ENCODE measurements at places on chromosomes 6 and 20.

GRCh38 chr6:7454696-7455358, 65.2 kb downstream of the RIOK1 start:
- no peak overlapping the region for H3K27ac ChIP-seq
- H3K36me3 ChIP-seq: no peaks in the 10 kb centered on the region
- H3K27me3 ChIP-seq: no peaks in the 10 kb centered on the region
- no peaks in the 10 kb centered on the region for H3K4me1 ChIP-seq
- no peak overlapping the region for H3K4me3 ChIP-seq

- DNase-seq: no peak
- H3K27ac ChIP-seq: peak overlapping the region; percentile 75
- H3K36me3 ChIP-seq: no peaks in the 10 kb centered on the region
- H3K4me1 ChIP-seq: peaks cover 42% of the 10 kb centered on the region
- no peaks in the 10 kb centered on the region for H3K27me3 ChIP-seq
These were observed 2.0 kb downstream of the ZBP1 start for GRCh38 chr20:57618091-57618763.

GRCh38 chr6:118764766-118765165, 113.4 kb upstream of the CEP85L start:
- no peak overlapping the region for H3K27ac ChIP-seq
- DNase-seq: no peak

GRCh38 chr6:73104921-73105320, 120.4 kb downstream of the KHDC1L start:
- H3K36me3 ChIP-seq: no peaks in the 10 kb centered on the region
- no peak overlapping the region for H3K27ac ChIP-seq
- H3K4me1 ChIP-seq: no peaks in the 10 kb centered on the region
- H3K27me3 ChIP-seq: no peaks in the 10 kb centered on the region

DNA sequence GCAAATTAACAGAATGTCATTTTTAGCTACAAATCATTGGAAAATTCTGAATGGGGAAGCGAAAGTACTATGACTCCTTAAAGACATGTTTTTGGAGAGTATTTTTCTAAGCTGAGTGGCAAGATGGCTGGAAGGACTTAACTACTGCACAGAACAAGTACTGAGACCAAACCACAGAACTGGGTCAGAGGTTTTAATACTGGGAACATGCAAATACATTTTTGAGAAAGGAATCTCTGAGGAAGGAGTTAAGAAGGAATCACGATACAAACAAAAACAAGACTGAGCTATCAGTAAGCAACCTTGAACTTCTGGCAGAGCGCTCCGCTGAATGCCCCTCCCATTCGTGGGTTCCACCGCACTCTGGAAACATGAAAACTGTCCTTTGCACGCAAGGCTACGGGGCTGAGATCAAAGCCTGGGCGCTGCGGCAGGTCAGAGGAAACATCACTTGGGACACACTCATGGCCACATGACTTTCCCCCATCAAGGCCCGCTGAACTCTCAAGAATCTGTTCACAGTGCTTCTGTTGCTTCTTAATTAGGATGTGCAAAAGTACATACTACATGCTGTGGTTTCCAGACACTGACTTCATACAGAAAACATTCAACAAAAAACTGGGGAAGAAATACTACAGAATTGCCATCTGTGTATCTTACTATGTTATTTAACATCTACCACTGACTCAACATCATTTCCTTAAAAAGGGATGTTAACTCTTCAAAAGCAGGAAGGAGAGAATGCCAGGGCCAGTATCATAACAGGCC, 27.8 kb downstream of the SLC23A2 start:
- peak overlapping the region; percentile 76 for H3K27ac ChIP-seq
- peaks cover 3% of the 10 kb centered on the region for H3K36me3 ChIP-seq
- H3K27me3 ChIP-seq: no peaks in the 10 kb centered on the region

- no peak overlapping the region for H3K27ac ChIP-seq
- no peaks in the 10 kb centered on the region for H3K27me3 ChIP-seq
- no peak for DNase-seq
- H3K4me1 ChIP-seq: no peaks in the 10 kb centered on the region
These were observed 594.7 kb upstream of the ADGRB3 start for GRCh38 chr6:68040312-68040778.

DNA sequence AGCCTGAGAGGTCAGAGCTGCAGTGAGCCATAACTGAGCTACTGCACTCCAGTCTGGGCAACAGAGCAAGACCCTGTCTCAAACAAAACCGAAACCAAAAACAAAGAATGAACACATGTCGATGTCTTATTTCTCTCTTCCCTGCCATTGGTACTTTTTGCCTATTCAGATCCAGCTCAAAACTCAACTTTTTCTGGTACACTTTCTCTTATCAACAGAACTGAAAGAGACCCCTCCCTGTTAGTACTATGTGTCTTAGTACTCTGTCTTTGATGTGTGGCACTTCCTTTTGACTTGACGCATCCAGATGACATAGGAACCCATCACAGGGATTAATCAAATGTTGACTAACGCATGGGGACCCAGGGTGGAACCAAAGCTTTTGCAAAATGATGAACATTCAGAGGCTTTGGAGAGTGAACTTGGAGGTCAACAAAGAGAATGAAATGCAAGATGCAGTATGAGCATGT, 44.8 kb downstream of the AKAP12 start:
- no peak overlapping the region for H3K27ac ChIP-seq
- H3K27me3 ChIP-seq: peaks cover 2% of the 10 kb centered on the region
- H3K4me3 ChIP-seq: peak overlapping the region; percentile 43
- peaks cover 6% of the 10 kb centered on the region for H3K4me1 ChIP-seq
- DNase-seq: no peak
- no peaks in the 10 kb centered on the region for H3K36me3 ChIP-seq

- DNase-seq: no peak
- H3K4me3 ChIP-seq: no peak overlapping the region
- H3K36me3 ChIP-seq: no peaks in the 10 kb centered on the region
- H3K27ac ChIP-seq: no peak overlapping the region
- no peaks in the 10 kb centered on the region for H3K4me1 ChIP-seq
- no peaks in the 10 kb centered on the region for H3K27me3 ChIP-seq
These were observed 68.7 kb downstream of the SYCP2 start for GRCh38 chr20:59864726-59865125.

- no peaks in the 10 kb centered on the region for H3K27me3 ChIP-seq
- 0 out of 2 replicates have a peak, but pooled peaks cover 3% of the 10 kb centered on the region for H3K4me1 ChIP-seq
- H3K4me3 ChIP-seq: no peak overlapping the region
- no peak overlapping the region for H3K27ac ChIP-seq
- no peak for DNase-seq
- H3K36me3 ChIP-seq: no peaks in the 10 kb centered on the region
These were observed 73.1 kb upstream of the C20orf144 start for GRCh38 chr20:33589059-33589458.

GRCh38 chr6:63352069-63352543, 32.3 kb upstream of the LGSN start:
- DNase-seq: peak; percentile 34
- no peaks in the 10 kb centered on the region for H3K36me3 ChIP-seq
- peak overlapping the region; percentile 95 for H3K27ac ChIP-seq
- no peaks in the 10 kb centered on the region for H3K27me3 ChIP-seq
- H3K4me1 ChIP-seq: peaks cover 11% of the 10 kb centered on the region

DNA sequence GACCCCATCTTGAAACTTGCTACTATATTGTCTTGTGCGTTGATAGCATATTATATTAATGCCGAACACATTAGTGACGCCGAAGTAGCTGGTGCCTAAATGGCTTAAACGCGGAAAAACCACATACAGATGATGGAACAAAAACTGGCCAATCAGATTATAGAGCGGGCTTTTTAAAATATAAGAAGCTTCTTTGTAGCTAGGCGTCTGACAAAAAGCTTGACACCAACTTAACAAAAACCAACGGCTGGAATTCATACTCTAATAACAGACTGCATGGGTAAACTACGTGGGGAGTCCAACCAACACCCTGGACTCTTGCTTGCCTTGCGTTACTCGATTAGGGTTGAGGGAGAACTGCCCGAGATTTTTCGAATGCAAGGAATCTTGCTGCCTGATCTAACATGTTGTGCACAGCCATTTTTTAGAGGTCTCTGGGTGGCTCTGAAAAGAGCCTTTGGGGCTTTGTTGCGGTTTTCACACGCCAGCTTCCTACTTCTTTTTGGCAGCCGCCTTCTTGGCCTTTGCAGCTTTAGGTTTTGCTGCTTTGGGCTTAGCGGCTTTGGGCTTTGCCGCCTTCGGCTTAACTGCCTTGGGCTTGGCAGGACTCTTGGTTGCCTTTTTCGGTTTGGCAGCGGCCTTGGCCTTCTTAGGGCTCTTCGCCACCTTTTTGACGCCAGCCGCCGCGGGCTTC, 45.7 kb downstream of the OR2B2 start:
- DNase-seq: peak; percentile 74
- peaks cover 33% of the 10 kb centered on the region for H3K4me1 ChIP-seq
- peak overlapping the region; percentile 67 for H3K4me3 ChIP-seq
- no peaks in the 10 kb centered on the region for H3K27me3 ChIP-seq
- H3K27ac ChIP-seq: peak overlapping the region; percentile 95

- no peak overlapping the region for H3K27ac ChIP-seq
- H3K36me3 ChIP-seq: peaks cover 27% of the 10 kb centered on the region
- H3K4me3 ChIP-seq: no peak overlapping the region
These were observed 75.8 kb downstream of the PREP start for GRCh38 chr6:105326833-105327770.

DNA sequence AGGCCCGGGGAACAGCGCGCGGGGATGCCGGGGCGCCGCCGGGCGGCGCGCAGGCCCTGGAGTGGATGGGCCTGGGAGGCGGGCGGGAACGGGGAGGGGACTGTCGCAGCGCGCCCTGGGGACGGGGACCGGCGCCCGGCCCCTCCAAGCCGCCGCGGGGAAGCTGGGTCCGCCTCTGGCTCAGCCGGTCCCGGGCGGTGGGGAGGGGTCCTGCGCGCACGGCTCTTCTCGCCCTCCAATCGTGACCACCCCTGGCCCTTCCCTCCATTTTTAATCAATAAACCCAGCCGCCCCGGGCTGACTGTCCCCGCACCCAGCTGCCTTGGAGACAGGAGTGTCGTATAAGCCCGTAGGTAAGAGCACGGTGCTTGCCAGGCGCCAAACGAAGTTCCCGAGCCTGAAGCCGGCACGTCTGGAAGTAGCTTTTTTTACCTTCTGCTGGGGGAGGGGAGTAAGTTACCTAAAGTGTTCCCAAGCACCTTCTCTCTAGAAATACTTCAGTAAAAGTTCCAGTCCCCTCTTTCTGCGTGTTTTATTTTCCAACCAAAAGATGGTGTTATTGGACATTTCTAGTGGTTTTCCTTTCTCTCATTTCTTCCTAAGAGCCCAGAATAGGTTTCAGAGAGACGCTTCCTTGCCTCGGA, 780 bp upstream of the TAF4 start:
- peak overlapping the region; percentile 91 for H3K4me3 ChIP-seq
- no peaks in the 10 kb centered on the region for H3K36me3 ChIP-seq
- no peaks in the 10 kb centered on the region for H3K27me3 ChIP-seq
- no peak for DNase-seq
- peak overlapping the region; percentile 5 for H3K27ac ChIP-seq

DNA sequence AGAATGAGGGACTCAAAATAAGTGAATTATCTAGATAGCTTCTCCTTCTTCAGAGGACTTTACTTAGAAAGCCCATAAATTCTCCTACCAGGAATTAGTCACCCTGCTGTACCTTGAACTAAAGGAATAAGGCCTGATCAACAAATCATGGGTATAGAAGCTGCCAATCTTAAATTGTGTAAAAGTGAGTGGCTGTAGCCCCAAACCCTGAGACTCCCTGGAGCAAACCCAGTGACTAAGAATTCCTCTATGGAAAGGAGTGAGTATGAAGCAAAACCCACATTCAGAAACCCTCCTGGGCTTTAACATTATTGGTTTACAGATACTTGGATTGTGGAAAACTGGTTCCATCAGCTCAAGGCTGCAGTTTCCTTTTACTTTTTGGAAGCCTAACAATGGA, 285.8 kb upstream of the TBX18 start:
- DNase-seq: no peak
- no peak overlapping the region for H3K4me3 ChIP-seq
- no peak overlapping the region for H3K27ac ChIP-seq
- H3K36me3 ChIP-seq: no peaks in the 10 kb centered on the region
- H3K4me1 ChIP-seq: no peaks in the 10 kb centered on the region

- H3K4me3 ChIP-seq: no peak overlapping the region
- H3K36me3 ChIP-seq: peaks cover 2% of the 10 kb centered on the region
- no peaks in the 10 kb centered on the region for H3K27me3 ChIP-seq
- H3K4me1 ChIP-seq: peaks cover 23% of the 10 kb centered on the region
- H3K27ac ChIP-seq: no peak overlapping the region
These were observed 62.1 kb downstream of the NOL4L start for GRCh38 chr20:32522776-32523612.

DNA sequence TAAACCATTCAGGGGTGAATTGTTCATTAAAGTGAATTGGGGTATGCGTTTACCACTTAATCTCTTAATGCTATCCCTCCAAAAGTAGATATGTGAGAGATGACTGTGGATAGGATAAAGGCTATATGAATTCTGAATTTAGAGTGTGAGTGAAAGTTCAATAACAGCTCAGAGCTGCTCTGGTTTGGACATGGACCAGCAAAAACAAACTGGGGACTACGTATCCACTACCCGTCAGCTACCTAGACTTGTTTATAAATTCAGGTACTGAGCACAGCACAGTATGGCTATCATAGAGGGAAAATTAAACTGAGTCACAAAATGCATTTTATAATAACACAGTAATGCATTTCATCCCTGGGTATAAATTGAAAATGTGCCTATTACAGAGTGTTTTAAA, 44.4 kb downstream of the HDDC2 start:
- H3K4me1 ChIP-seq: no peaks in the 10 kb centered on the region
- no peak overlapping the region for H3K27ac ChIP-seq
- H3K27me3 ChIP-seq: no peaks in the 10 kb centered on the region
- no peaks in the 10 kb centered on the region for H3K36me3 ChIP-seq

DNA sequence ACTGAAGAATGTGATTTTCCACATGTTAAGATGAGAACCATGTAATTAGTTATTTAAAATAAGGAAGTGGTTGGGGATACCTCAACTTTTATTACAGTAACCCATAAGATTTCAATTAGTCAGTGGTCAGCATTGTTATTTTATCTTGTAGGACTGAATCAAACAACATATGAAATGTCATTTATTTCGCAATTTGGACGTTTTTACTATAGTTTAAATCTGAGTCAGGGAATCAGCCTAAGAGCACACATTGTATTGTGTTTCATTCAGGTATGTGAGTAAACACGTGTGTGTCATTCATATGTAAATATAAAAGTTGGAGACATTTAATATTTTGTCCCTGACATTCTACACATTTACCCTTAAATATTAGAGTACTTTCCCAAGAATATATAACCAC, 1418.7 kb downstream of the GRIK2 start:
- DNase-seq: no peak
- H3K4me1 ChIP-seq: no peaks in the 10 kb centered on the region
- no peak overlapping the region for H3K27ac ChIP-seq
- no peaks in the 10 kb centered on the region for H3K36me3 ChIP-seq
- no peak overlapping the region for H3K4me3 ChIP-seq

DNA sequence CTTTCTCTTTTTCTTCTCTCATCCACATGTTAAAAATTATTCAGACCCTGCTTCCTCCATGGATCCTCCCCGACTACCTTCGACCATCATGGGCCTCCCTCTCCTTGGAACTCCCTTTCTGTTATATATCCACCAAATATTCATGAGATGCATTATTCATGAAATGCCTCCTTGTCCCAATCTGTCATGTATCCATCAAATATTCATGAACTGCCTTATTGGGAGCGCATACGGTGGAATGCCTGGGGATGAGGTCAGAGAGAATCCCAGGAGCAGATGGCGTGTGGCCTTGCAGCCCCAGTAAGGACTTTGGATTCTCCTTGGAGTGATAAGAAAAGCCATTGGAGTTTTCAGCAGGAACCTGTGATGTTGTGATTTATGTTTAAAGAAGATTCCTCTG, 97.0 kb downstream of the NRN1 start:
- no peak overlapping the region for H3K27ac ChIP-seq
- no peak for DNase-seq
- no peaks in the 10 kb centered on the region for H3K36me3 ChIP-seq
- H3K4me3 ChIP-seq: no peak overlapping the region

GRCh38 chr20:49886571-49887213, 28.6 kb downstream of the SPATA2 start:
- no peak for DNase-seq
- no peak overlapping the region for H3K27ac ChIP-seq
- peaks cover 17% of the 10 kb centered on the region for H3K36me3 ChIP-seq
- no peak overlapping the region for H3K4me3 ChIP-seq
